ENCODE measurements at places on chromosomes 13 and 19. TPM values are rescaled to one million over a fixed set of nuclear protein-coding genes. Genes with fewer than 3 reads are reported as not detected.

- DNase-seq, result peak; percentile 46
Observed at GRCh38 chr19:27776020-27776419, 1436.9 kb downstream of the UQCRFS1 start.

- DNase-seq, result no peak
Observed at GRCh38 chr13:70529652-70530051, 421.4 kb upstream of the KLHL1 start.

GRCh38 chr19:55461974-55462626 is 658 bp upstream of the ISOC2 start:
- DNase-seq, result peak; percentile 47

GRCh38 chr19:23539499-23539898 is 144.2 kb upstream of the ZNF91 start:
- no peak for DNase-seq

GRCh38 chr13:20389696-20390525 is 135.7 kb downstream of the CRYL1 start:
- no peak for DNase-seq

GRCh38 chr19:13033244-13033643 is 38.0 kb downstream of the NFIX start:
- DNase-seq, result no peak

The MIR17HG gene
- total RNA-seq, result 8.8 TPM

The MEIOSIN gene
- total RNA-seq, result not detected

The PRR12 gene
- 3.2 TPM for total RNA-seq

The SIGLECL1 gene
- not detected for total RNA-seq

The ZNF730 gene
- 0.16 TPM for total RNA-seq
